ENCODE measurements at places on chromosomes 4 and X.

GRCh38 chrX:100083211-100083610, 326.9 kb downstream of the PCDH19 start:
- DNase-seq: no peak

DNA sequence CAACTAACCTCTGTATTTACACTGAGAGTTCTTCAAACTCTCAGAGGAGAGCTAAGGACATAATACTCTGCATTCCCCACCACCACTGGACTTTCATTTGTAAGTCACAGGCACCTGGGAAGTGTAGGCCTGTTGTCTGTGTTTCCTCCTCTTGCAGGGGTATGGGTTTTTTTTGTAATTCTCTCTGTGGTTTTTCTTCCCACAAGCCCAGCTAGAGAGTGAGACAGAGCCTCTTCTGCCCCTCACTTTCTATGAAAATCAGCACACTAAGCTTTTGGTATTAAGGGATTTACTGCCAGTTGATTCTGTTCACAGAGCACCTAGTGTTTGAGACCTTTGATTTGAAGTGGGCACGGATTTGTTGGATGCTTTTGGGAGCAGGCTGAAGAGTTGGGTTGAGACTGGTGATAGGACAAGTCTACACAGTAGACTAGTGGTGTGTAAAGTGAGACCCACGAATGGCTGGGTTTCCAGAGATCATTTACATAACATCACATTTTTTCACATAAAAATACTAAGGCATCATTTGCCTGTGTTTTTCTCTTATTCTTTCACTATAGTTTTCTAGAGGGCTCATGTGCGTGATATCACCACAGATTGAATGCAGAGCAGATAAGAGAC, 28.9 kb upstream of the WDR17 start:
- DNase-seq: no peak

DNA sequence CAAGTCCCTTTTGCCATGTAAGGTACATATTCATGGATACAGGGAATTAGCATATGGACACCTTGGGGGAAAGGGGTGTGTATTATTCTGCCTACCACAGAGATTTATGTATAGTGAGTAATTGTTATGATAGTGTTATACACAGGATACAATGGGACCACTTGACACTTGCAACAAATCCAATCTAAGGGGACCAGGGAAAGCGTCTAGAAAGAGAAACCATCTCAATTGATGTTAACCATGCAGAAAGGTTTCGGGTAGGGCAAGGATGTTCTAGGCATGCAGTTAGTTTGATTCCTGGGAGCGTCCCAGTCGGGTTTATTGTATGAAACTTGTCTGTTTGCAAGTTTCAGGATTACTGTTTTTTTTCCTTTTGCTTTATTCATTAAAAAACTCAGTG, 34.2 kb downstream of the MMRN1 start:
- DNase-seq: no peak

DNA sequence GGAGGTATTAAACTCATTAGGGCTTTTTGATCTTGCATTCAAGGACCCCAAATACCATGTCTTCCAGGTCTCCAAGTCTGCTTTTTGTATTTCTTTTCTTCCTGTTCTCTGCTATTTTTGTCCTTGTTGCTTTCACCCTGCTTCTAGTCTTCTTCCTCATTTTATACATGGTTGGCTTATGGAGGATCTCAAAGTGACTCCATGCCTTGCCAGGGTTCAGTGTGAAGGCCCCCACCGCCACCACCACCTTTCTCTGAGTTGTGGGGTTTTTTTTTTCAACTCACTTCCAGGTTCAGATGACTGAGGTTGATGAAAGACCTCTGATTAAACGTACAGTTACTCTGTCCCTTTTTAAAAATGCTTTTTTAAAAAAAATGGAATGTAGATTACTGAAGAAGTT, 96.3 kb downstream of the MAML3 start:
- no peak for DNase-seq

- DNase-seq: no peak
These were observed 111.9 kb downstream of the SORBS2 start for GRCh38 chr4:185700048-185700447.

Data from T1000 (cell line).